ENCODE measurements at places on chromosomes 12 and 14.

- DNase-seq: no peak
These were observed 3.4 kb downstream of the CCER1 start for GRCh38 chr12:90951432-90952105.

GRCh38 chr14:35333264-35333730 lies 41.1 kb downstream of the PSMA6 start:
- DNase-seq: peak; percentile 20

- DNase-seq: no peak
These were observed 40.5 kb downstream of the MED13L start for GRCh38 chr12:116236976-116237375.

DNA sequence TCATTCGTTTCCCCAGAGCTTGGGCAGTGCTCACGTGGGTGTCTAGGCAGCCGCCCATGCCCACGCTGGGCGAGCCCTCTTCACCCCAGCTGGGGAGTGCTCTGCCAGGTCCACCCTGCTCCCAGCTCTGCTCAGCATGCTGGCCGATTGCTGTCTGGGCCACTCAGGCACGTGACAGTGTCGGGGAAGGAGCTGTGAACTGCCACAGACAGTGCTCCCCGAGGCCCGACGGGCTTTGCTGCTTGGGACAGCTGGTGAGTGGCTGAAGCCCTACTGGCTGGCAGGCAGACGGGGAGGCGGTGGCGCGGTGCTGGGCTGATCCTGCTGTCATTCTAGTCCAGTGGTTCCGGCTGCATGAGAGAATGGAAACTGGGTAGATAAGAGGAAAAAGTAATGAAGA lies 15.8 kb downstream of the NOC4L start:
- no peak for DNase-seq

GRCh38 chr12:50621399-50622300 lies 116.9 kb downstream of the DIP2B start:
- no peak for DNase-seq

DNA sequence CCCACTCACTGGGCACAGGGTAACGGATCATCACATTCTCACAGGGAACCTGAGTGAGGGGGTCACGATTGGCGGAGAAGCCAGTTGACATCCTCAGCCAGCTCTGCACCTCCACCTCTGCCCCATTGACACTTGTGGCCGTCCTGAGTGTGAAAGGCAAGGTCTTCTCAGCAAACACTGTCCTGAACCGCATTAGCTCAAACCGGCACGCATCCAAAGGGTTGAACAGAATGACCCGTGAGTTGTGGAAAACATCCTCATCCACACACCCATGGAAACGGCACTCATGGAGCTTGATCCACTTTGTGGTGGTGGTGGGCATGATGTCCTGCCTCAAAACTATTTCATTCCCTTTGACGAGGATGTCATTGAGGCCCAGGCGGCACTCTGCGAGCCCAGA lies 56.3 kb upstream of the GTF2A1 start:
- no peak for DNase-seq

- no peak for DNase-seq
These were observed 30.7 kb upstream of the ESR2 start for GRCh38 chr14:64324895-64325294.

GRCh38 chr12:46459111-46459510 lies 86.5 kb upstream of the SLC38A2 start:
- DNase-seq: no peak

DNA sequence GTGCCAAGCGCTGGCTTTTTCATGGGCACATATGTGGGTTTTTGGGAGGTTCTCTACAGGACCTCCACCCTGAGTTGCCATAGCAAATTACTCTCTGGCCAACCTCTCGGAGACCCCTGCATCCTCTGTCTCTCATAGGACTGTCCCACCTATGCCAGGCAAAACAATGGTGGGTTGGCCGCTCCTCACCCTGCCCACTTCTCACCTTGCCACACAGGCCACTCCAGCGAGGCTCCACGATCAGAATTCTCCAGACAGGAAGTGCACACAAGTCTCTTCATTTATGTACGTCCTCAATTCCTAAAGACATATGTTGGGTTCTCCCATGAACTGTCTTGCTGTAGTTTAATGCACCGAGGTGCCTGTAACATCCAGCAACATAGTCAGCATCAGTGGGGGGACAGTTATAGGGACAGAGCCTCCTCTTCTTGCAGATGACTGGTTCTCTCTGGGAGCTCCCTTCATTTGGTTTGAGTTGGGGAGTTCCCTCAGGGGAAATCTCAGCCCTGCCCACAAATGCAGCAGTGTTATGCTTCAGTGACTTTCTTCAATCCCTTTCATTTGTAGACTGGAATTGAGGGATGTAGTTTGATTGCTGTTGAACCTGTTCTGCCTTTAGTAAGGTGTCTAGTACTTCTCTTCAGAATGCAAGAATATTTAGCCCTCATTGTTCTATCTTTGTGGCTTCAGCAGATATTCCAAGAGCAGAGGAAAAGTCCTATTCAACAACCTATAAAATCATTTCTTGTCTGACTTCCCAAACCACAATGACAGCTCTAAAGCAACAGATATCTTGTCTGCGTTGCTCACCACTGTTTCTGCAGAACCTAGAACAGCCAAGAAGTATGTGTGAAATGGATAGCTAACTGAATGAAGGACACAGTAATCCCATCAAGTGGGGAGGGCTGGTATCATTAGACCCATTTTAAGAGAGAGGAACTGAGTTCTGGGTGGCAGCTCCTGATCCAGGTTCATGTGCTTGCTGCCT lies 2.8 kb upstream of the LTBP2 start:
- no peak for DNase-seq

DNA sequence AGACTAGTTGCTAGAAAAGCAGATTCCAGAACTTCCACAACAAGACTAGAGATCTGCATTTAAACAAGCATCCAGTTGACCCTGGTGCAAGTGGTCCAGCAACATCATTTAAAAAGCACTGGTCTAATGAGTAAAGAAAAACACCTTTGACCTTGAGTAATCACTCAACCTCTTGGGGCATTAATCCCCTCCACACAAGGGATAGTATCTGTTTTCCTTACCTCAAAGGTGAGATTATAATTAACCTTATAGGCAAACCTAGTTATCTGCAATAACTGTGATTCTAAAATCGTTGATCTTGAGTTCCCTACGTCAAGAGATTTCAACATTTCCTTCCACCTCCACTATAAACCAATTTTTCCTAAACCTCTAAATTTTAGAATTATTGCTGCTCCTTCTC lies 1.1 kb downstream of the KDM5A start:
- no peak for DNase-seq

- DNase-seq: no peak
These were observed 102.1 kb downstream of the MYRFL start for GRCh38 chr12:69927164-69927563.

- DNase-seq: no peak
These were observed 27.1 kb upstream of the MANSC4 start for GRCh38 chr12:27807063-27807703.

GRCh38 chr12:110647631-110648040 lies 33.7 kb downstream of the TCTN1 start:
- DNase-seq: no peak

DNA sequence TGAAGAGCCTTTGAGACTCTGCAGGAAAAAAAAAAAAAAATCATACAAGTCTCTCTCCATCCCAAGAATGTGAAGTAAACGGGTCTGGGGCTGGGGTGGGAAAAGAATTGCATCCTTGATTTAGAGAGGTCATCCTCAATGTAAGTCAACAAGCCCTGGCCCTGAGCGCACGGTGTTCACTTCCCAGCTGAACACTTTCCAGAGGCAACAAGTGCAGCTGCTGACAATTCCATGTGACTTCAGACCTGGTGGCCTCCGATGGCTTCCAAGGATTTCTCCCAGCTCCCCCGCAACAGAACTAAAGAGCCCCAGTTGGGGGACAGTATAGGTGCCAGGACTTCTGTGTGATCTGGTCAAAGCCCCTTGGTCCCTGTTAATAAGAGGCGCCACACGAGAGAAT lies 2.4 kb downstream of the RILPL1 start:
- no peak for DNase-seq

DNA sequence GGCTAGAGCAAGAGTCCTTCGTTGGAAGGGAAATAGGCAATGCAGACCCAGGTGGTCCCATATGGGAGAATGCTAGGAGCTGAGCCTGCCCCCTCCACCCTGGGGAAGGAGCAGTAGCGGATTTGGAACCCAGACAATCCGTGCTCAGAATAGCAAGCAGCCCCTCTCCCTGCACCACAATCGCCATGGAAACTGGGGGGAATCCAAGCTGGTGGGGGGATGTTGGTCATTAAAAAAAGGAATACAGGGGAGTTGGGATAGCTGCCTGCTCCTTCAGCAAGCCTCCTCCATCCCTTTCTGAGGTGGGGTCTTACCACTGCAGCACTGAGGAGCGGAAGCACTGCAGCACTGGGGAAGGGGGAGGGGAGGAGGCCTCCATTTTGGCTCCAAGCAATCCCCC lies 2.9 kb downstream of the RND1 start:
- no peak for DNase-seq

- DNase-seq: no peak
These were observed 610.7 kb downstream of the VRK1 start for GRCh38 chr14:97407701-97408407.

GRCh38 chr12:28242129-28242495 lies 51.9 kb downstream of the CCDC91 start:
- DNase-seq: no peak

DNA sequence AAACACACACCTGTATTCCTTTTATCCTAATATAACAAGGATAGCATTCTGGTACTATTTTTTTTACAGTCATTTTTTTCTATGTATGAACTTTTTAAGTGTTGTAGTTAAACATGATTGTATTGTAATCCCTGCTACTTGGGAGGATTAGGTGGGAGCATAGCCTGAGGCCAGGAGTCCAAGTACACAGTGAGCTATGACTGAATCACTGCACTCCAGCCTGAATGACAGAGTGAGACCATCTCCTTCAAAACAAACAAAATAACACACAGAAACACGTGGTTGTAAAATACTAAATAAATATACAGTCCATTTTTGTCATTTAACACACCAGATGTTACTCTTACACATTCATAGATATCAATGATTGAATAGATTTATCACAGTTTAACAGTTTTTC lies 56.9 kb downstream of the MAP4K5 start:
- no peak for DNase-seq

GRCh38 chr12:6823182-6824084 lies 1.8 kb downstream of the GPR162 start:
- DNase-seq: no peak

GRCh38 chr14:54597795-54598443 lies 31.0 kb downstream of the SAMD4A start:
- DNase-seq: no peak

- DNase-seq: no peak
These were observed 24.0 kb downstream of the RNF34 start for GRCh38 chr12:121423682-121424623.

DNA sequence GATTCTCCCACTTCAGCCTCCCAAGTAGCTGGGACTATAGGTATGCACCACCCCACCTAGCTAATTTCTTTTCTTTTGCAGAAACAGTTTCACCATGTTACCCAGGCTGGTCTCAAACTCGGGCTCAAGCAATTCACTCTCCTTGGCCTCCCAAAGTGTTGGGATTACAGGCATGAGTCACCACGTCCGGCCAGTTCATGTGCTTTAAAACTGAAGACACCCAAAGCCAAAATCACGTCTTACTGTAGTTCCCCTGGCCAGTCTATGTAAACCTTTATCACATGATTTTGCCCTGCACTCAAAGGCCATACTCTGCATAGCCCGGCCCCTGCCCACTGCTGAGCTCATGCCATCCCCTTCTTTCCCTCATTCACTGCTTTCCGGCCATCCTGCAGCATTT lies 4.5 kb downstream of the ALKBH2 start:
- DNase-seq: no peak

DNA sequence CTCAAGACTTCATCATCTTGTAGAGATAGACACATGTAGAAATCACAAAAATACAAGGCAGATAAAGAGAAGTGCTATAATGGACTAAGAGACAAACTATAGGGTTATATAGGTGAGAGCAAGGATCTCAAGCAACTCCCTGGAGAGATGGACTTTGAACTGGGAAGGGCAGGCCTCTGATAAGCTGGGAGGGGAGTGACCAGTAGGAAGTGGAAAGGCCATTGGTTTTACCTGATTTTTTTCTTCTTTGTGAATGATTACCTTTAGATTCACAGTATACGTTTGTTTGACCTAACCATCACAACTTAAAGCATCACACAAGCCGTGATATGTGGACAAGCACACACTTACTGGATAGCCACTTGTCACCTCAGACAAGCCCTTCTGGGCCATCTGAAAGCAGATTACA lies 5.2 kb upstream of the TEP1 start:
- DNase-seq: no peak

DNA sequence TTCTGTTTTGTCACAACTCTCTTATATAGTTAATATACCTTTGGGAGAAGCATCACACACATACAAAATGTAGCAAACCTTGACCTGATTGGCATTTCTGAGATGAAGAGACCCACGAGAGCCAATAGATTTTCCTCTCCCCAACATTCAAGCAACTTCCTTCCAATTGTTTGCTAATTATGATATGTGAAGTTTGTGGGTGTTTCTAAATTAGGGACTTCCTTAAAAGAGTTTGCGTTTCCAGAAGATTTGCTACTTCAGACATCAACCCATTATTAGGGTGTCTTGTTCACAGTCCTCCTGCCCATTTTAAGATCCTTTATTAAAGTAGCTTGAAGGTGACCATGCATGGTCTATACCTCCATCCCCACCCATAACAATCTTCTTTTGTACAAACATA lies 9.4 kb downstream of the AICDA start:
- DNase-seq: no peak

- DNase-seq: no peak
These were observed 87.0 kb downstream of the TRMT5 start for GRCh38 chr14:60893911-60894310.

GRCh38 chr14:100025111-100025510 lies 40.1 kb upstream of the EVL start:
- DNase-seq: peak; percentile 71

DNA sequence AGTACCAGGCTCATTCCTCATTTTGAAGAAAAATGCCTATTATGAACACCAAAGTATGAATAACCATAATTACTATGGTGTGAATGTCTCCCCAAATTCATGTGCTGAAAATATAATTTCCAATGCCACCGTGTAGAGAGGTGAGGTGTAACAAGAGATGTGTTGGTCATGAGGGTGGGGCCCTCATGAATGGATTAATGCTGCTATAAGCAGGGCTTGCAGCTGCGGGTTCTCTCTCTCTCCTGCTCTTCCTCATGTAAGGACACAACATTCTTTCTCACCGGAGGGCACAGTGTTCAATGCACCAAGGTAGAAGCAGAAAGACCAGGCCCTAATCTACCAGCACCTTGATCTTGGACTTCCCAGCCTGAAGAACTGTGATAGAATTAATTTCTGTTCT lies 70.0 kb downstream of the TMTC1 start:
- no peak for DNase-seq

GRCh38 chr14:33655421-33655820 lies 295.5 kb downstream of the EGLN3 start:
- no peak for DNase-seq

GRCh38 chr14:72688990-72689671 lies 204.8 kb downstream of the DPF3 start:
- peak; percentile 56 for DNase-seq

DNA sequence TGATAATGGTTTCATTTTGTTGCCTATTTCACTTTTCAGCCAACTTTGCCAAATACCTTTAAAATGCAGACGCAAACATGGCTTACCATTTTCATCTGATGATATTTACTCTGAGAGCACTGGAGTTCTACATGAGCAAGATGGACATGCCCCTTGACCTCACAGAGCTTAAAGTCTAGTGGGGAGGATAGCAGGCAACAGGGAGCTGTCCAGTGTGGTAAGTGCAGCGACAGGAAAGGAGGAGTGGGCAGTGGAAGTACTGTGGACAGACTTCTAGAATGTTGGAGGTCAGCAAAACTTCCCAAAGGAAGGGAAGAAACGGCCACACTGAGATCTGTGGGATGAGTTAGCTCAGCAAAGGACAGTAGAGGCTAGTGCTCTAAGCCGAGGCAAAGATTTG lies 25.3 kb downstream of the LRIG3 start:
- no peak for DNase-seq

GRCh38 chr12:84361651-84362551 lies 550.7 kb downstream of the SLC6A15 start:
- peak; percentile 45 for DNase-seq

Data from D341Med (cell line).